ELF-1 (cell line): ENCODE measurements at places on chromosomes 6 and 20.

- DNase-seq: no peak
Measured at GRCh38 chr20:59988141-59988540, 29.9 kb downstream of the CDH26 start.

- DNase-seq: no peak
Measured at GRCh38 chr6:130187335-130188206, 35.2 kb downstream of the SAMD3 start.

- no peak for DNase-seq
Measured at GRCh38 chr6:50995036-50995435, 176.4 kb downstream of the TFAP2B start.

GRCh38 chr6:132058975-132059374 is 107.8 kb upstream of the CCN2 start:
- DNase-seq: no peak

DNA sequence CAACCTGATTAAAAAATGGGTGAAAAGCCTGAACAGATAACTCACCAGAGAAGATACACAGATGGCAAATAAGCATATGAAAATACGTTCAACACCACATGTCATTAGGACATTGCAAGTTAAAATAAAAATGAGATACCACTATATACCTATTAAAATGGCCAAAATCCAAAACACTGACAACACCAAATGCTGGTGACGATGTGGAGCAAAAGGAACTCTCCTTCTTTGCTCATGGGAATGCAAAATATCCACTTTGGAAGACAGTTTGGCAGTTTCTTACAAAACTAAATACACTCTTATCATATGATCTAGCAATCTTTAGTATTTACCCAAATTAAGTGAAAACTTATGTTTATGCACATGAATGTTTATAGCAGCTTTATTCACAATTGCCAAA is 100.5 kb upstream of the ARID1B start:
- DNase-seq: no peak

- peak; percentile 67 for DNase-seq
Measured at GRCh38 chr6:167481307-167481926, 156.5 kb downstream of the TTLL2 start.
